ENCODE measurements at places on chromosomes 1 and 21.

DNA sequence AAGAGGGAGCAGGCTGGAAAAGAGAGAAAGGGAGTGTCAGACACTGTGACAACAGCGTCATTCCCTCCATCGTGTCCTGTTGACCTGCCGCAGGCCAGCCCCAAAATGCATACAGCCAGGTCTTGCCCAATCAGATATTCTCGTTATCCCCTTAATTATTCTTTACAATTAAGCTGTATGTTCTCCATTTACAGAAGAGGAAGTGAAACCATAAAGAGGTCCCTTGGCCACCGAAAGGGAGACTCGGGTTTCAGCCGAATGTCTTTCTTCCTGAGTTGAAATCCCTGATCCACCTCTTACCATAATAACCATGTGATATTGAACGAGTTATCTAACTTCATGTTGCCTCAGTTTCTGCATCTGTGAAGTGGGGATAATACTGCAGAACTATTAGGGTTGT is 70.5 kb downstream of the IGSF21 start:
- no peak for DNase-seq

- DNase-seq: no peak
Observed at GRCh38 chr21:27233514-27234115, 266.7 kb upstream of the ADAMTS5 start.

- DNase-seq: no peak
Observed at GRCh38 chr1:99464738-99465137, 181.2 kb upstream of the PALMD start.

GRCh38 chr1:28132171-28133167 is 44.0 kb downstream of the PTAFR start:
- DNase-seq: no peak

GRCh38 chr1:162717548-162718184 is 72.8 kb upstream of the HSD17B7 start:
- DNase-seq: no peak

DNA sequence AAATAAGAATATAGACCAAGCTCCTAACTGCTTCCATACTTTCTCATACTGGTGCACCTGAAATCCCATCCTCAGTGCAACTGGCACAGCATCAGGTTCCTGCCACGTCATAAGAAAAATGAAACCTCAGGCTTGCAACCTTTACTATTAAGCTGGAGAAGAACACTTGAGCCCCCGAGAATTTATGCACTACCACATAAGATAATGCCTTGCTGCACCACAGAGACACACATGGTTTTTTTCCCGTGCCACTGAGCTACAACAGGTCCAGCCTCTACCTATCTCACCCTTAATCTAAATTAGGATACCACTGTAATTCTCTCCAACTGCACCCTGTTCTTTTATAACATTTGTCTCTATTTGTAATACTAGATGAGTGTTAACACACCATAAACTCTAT is 174.5 kb downstream of the DENND1B start:
- no peak for DNase-seq

GRCh38 chr1:34460193-34460592 is 283.5 kb downstream of the C1orf94 start:
- DNase-seq: peak; percentile 6

DNA sequence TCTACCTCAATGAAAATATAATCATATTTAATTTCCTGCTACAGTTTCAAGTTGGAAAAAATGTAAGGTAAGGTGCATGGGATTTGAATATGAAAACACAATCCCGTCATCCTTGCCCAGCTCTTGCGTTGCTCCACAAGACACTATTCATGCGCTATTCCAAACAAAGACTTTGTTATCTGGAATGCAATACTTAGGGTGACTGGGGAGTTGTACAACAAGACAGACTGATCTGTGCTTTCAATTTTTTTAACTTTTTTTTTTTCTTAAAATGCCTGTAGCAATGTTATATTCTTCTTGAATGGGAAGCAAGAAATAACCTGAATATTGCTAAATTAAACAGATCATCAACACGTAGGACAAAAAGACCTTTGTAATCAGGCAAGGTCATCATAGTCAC is 1077.2 kb downstream of the TTLL7 start:
- no peak for DNase-seq

All from stimulated activated CD4-positive, alpha-beta T cell treated with anti-CD3 and anti-CD28 coated beads, TNF-alpha, amount 100 ng/mL, for 24 hours (primary cell).